NT2/D1 (cell line): ENCODE measurements at places on chromosomes 2 and 18.

GRCh38 chr2:221762496-221762895, 190.4 kb upstream of the EPHA4 start:
- no peak for DNase-seq

DNA sequence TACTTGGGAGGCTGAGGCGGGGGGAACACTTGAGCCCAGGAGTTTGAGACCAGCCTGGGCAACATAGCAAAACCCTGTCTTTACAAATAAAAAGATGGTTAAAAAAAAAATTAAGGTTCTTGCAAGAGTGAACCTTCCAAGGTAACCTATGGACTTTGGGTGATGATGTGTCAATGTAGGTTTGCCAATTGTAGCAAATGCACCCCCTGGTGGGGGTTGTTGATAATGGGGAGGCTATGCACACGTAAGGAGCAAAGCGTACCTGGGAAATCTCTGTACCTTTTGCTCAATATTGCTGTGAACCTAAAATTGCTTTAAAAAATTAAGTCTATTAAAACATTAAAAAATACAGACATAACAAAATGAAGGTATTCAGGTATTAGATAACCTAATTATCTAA, 70.4 kb downstream of the CWC22 start:
- DNase-seq, result peak; percentile 56

DNA sequence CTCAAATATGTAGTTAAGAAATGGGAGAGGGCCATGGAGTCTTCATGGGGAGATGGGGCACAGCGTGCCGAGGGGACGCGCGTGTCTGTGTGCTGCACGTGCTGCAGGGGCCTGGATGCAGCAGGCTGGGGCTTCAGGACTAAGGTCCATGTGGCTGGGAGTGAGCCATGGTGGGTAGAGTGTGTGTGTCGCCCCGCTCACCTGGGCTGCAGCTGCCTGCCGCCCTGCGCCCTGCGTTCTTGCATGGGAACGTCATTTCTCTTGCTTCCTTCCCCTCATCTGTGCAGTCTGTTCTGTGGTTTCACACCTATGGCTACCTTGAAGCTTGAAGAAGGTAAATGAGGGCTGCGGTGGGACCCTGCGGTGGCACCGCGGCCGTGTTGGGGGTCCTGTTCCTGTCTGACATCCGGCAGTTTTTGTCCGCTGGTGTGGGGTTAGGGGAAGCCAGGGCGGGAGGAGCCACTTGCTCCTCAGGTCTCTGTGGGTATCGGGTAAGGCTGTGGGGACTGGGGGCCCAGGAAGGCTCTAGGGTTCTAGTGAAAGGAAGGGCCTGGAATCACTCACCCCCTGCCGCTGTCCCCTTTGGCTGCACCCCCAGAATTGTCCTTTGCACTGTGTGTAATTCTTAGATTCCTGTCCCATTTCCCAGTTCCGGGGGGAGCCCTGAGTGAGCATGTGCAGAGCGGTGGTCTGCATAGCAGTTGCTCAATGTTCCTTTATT, 54.1 kb upstream of the HS6ST1 start:
- DNase-seq, result no peak

- no peak for DNase-seq
These were observed 82.6 kb downstream of the PKP4 start for GRCh38 chr2:158539176-158540005.

DNA sequence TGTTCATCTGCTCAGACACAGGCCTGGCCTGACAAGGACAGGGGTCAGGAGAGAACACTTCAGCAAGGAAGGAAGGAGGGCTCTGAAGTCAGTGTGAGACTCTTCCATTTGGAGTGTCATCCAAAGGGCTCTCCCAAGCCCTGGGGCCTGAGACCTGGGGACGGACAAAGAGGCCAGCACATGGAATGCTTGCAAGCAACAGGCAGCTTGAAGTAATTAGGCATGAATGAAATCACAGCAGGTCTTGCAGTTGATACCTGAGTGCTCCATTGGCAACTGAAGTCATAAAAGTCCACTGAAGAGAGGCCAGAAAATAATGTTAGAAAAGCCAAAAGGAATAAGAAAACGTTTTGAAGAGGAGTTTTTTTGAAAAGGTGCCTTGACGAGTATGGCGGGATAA, 231.7 kb downstream of the VAPA start:
- peak; percentile 6 for DNase-seq
